NCI-H187 treated with DMSO at 0.1 percent for 48 hours (cell line): ENCODE measurements at places on chromosomes 4 and X.

- no peak for DNase-seq
These were observed 642.3 kb upstream of the CPEB2 start for GRCh38 chr4:14359991-14360390.

- DNase-seq = no peak
These were observed 81.2 kb downstream of the CXXC4 start for GRCh38 chr4:104413487-104413886.

- DNase-seq = no peak
These were observed 27.6 kb downstream of the CLNK start for GRCh38 chr4:10656988-10657387.

GRCh38 chr4:8307714-8308113 is 38.2 kb downstream of the HTRA3 start:
- no peak for DNase-seq

GRCh38 chrX:70088751-70089150 is 26.5 kb downstream of the OTUD6A start:
- DNase-seq = no peak

- no peak for DNase-seq
These were observed 2.1 kb upstream of the DHRSX start for GRCh38 chrX:2502668-2503519.

- no peak for DNase-seq
These were observed 192.0 kb downstream of the PCDH7 start for GRCh38 chr4:30912098-30912714.

- DNase-seq = no peak
These were observed 93.6 kb downstream of the IRF2 start for GRCh38 chr4:184380707-184381106.

- DNase-seq = no peak
These were observed 235.9 kb downstream of the CPXCR1 start for GRCh38 chrX:88982933-88983332.

- no peak for DNase-seq
These were observed 87.3 kb upstream of the ZNF81 start for GRCh38 chrX:47749185-47749967.

GRCh38 chrX:39946822-39947221 is 150.9 kb downstream of the BCOR start:
- DNase-seq = no peak

GRCh38 chr4:142405021-142405694 is 440.9 kb downstream of the INPP4B start:
- no peak for DNase-seq

DNA sequence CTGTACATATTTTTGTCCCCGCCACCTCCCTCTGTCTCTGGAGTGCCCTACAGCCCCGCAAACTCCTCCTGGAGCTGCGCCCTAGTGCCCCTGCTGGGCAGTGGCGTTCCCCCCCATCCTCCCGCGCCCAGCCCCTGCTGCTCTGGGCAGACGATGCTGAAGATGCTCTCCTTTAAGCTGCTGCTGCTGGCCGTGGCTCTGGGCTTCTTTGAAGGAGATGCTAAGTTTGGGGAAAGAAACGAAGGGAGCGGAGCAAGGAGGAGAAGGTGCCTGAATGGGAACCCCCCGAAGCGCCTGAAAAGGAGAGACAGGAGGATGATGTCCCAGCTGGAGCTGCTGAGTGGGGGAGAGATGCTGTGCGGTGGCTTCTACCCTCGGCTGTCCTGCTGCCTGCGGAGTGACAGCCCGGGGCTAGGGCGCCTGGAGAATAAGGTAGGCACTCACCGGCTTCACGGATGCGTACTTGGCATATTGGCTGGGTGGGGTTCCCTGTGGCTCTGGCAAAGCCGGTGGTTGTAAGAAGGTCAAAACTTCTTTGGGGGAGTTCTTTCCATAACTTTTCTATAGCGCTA is 653 bp downstream of the HHIP start:
- no peak for DNase-seq

DNA sequence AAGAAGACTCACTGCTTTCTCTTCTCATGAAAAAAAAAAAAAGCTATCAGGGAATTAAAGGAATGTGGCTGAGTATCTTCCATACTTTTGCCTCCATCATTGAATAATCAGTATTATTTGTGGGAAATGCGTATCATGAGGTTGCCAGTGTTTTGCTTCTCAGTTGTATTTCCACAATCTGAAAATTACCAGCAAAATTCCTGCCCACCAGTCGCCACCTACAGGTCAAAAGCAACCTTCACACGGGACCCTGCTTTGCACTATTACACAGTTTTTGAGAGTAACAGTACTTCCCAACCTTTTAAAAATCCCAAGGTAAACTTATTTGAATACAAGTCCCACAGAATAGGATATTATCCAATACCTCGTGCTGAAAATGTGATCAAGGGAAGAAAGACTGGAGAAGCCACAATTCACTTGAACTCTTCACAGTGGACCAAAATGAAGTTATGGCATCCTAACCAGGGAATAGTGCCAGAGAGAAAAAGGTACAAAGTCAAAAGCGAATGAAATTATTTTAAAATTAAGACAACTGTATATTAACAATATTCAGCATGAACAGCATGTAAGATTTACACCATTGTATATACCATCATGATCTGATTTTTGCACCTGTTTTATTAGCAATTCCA is 30.4 kb downstream of the PGRMC1 start:
- no peak for DNase-seq

- no peak for DNase-seq
These were observed 169.4 kb downstream of the MAD2L1 start for GRCh38 chr4:119897260-119897659.

GRCh38 chr4:183402771-183403170 is 41.7 kb upstream of the CDKN2AIP start:
- no peak for DNase-seq

GRCh38 chr4:30768277-30768676 is 48.1 kb downstream of the PCDH7 start:
- DNase-seq = no peak

DNA sequence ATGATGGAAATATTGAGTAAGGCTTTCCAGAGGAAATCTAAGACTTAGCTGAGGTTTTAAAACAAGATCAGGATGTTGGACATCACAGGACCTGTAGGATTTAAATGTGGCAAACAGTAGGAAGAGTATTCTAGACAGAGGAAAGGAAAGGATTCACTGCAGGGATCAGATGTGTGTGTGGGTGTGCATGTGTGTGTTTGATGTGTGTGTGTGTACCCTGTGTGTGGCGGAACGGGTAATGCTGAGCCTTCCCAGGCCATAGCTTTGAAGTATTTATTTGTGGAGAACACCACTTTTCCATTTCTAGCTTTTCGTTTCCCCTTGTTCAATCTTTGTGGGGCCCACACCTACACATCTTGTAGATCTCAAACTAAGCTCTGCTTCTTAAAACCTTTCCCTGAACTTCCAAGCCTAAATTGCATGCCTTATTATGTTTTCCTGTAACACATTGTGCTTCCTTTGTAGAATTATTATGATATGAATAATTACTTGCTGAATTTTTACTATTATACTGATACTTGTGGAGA is 6.9 kb downstream of the GUCY1A1 start:
- no peak for DNase-seq

DNA sequence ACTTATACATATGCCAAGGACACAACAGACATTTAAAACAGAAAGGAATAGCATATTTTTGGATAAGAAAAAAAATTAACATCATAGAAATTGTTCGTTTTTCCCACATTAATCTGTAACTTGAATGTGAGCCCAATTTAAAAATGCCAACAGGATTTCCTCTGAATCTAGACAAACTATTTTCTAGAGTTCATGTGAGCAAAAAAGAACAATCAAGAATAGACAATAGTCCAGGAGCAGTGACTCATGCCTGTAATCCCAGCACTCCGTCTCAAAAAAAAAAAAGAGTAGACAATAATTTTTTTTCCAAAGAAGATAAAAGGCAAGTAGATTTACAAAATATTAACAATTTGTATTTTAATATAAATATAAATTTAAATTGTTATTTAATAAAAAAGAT is 73.7 kb upstream of the DUSP21 start:
- no peak for DNase-seq

DNA sequence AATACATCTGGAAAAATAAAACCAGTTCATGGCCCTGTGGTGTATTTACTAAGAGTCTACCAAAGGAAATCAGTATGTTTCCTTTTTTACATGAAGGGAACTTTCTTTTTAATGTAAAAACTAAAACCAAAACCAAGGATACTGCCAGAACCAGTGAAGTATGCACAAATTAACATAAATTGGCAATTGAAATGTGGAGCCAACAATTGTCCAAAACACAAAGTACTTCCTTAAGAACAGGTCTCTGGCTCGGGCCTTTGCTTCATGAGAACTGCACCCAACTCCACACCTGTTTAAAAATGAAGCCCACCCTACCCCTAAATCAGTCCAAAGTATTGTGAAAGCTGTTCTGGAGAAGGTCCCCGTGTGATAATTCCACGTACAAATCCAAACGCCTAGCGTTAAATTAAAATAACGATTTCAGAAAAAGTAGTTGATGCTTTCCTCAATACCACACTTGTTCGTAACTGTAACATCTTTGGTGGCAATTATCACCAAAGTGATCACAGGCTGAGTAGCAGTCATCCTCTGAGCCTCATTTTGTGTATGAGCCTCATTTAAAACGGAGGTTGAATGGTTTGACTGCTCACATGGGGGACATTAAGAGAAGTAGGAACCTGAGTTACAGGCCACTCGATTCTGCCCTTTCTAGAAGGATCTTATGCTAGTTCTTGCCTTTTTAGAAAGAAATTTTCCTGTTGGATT is 93.0 kb downstream of the GEMIN8 start:
- DNase-seq = no peak

DNA sequence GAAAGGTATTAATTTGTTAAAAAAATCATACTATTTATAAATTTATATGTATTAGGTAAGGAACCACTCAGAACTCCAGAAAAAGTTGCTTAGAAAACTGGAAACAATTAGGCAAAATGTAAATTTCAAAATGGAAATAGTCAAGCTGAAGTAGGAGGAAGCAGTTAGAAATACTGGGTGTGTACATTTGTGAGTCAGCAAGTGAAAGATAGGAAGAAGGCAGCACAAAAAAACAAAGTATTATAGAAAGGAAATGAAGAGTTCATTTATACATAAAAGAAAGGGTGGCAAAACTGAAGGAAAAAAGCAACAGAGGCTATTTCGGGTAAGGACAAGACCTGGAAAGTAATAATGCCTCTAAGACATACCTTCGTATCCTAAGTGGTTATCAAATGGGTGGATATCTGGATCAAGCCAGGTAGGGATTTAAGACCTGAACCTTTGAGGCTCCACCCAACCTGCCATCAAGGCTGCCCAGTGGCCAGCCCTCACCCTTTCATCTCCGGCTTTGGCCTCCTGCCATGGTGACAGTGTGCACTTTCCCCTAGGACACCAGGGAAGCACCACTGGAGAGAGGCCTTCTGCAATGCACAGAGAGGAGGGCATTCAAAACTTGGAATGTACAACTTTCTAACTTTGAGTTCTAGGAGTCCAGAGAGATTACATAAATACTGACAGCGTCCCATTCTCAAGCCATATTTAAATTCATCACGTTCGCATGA is at the start of gene LRRC66:
TSS of gene LRRC66 (minus strand) at position 428 of the 722 bp plus-strand sequence. CDS start 2,750 bp downstream, outside the sequence.
- no peak for DNase-seq

GRCh38 chrX:153874366-153875125 is 11.4 kb downstream of the L1CAM start:
- no peak for DNase-seq

GRCh38 chr4:156252358-156252921 is 298.8 kb upstream of the CTSO start:
- DNase-seq = no peak

GRCh38 chrX:79146640-79147390 is 2.3 kb downstream of the GPR174 start:
- DNase-seq = no peak
